ENCODE measurements at places on chromosomes 1 and 21.

DNA sequence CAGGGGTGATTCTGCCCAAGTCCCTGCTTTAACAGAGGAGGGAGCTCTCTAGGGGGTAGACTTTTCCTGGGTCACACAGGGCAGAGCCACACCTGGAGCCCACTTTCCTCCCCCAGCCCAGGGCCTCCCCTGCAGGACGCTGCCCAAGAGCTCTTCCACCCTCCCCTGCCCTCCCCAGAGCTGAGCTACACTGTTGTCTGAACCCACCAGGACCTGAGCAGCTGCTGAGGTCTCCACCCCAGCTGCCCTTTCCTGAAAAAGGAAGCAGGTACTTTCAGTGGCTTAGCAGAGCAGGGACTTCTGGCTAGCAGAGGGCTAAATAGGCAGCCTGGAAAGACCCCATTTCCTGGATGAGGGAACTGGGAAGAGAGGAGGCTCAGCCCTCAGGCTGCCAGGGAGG is 169.3 kb upstream of the ETV3 start:
- DNase-seq, result no peak

DNA sequence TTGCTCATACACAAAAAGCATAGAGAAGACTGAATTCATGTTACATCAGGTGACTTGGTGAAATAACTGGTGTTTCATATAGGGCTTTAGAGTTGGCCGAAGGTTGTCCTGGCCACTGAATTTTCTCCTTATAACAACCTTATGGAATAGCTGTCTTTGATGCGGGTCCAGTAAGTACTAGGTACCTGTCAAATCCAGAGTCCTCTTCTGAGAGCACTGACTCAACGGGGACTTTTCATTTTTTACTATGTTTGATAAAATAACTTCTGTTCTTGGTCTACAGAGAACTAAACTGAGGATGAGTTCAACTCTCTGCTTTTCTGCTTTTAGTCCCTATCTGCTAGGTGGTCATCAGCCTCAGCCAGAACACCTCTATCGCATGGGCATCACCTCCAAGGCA is 76.1 kb upstream of the JAK1 start:
- no peak for DNase-seq

- DNase-seq, result no peak
These were observed 43.9 kb downstream of the ATP1A1 start for GRCh38 chr1:116416854-116417513.

DNA sequence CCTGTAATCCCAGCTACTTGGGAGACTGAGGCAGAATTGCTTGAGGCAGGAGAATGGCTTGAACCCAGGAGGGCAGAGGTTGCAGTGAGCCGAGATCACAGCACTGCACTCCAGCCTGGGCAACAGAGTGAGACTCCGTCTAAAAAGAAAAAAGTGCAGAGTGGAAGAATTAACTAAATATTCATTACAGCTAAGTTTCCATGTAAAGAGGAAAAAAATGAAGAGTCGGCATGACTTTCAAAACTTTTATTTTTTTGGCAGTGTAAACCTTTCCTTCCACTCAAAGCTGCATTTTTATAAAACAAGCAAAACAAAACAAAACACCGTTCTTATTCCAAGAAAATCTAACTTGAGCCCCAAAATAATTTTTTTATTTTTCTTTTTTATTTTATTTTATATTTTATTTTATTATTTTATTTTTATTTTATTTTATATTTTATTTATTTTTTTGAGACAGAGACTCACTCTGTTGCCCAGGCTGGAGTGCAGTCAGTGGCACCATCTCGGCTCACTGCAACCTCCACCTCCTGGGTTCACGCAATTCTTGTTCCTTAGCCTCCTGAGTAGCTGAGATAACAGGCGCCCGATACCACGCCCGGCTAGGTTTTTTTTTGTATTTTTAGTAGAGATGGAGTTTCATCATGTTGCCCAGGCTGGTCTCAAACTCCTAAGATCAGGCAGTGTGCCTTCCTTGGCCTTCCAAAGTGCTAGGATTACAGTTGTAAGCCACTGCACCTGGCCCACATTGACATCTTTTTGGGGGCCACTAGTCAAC is 62.9 kb downstream of the PACC1 start:
- DNase-seq, result no peak

- DNase-seq, result peak; percentile 32
These were observed 1.1 kb downstream of the AKT3 start for GRCh38 chr1:243848858-243849420.
